ENCODE measurements at places on chromosomes 7 and 10.

DNA sequence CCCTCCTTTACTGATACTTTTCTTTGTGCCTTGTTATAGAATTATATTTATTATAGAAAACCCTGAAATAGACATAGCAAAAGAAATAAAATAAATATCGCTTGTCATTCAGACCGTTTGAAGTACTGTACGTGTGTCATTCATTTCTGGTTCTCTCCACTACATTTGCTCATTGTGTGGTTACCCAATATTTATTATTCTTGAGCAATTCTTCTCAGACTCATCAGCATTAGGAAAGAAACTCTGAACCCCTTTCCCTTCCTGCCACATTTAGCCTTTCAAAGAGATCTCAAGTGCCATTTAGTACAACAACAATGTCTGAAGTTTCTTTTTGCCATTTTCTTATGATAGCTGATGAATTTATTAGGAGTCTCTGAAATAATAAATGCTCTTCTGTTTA lies 154.1 kb downstream of the KIAA1217 start:
- no peak for DNase-seq

DNA sequence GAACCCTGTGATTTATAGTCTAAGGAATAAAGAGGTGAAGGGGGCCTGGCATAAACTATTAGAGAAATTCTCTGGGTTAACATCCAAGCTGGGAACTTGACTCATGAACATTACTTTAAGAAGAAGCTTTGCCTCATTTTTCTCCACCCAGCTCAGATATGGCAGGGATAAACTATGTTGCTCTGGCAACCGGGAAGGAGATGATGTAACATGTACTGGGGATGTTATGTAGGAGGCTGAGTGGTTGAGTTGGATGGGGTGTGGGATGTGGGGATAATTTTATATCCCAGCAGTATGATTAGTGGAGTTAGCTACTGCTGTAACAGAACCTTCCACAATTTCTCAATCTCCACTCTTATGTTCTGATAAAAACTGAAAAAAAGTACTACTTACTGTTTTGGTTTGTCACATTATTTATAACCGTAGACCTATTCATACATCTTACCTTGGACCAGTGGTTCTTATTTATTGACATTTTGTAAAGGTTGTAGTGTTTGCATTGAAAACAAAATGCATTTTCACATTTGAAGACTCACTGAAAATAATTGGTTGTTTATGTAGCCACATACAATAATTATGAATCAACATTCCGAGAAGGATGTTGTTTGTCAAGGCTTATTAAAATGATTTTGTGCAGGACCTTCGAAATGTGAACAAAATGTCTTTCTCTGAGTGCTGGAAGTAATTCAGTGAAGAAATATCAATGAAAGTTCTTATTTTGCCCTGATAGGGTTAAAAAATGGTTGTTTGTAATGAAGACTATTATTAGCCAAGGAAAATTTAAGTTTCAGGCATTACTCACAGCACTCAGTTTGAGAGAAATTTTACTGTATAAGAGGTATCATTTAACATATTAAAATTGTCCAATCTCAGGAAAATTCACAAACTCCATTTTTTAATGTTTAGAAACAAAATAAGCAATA lies 1.3 kb downstream of the OR2F2 start:
- DNase-seq, result no peak

DNA sequence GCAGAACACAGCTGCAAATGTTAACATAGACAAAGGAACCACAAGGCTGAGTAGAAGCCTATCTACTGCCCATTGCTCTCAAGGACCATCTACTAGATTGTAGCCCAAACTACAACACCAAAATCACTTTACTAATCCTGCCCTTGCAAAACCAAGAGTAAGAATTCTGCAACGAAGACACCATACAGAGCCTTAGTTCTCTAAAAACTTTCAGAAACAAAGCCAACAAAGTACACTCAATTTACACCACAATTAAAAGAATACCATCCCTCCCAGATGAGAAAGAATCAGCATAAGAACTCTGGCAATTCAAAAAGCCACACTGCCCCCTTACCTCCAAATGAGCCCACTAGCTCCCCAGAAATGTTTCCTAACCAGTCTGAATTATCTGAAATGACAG lies 294.3 kb downstream of the CTNNA3 start:
- no peak for DNase-seq

DNA sequence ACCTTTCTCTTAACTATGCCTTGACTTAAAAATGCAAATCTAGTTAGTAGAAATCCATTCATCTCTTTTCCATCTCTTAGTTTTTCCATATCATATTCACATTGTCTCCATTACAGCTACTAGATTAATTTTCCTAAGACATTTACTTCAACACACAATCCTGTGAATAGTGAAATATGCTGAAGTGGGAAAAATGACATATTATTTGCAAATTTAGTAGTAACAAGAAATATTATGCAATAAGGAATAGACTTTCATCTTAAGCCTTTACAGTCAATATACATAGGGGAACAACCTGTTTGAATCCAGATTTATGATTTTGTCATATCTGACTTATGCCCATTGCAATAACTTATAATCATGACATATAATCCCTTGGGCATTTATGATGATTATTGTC lies 277.0 kb upstream of the IMMP2L start:
- DNase-seq, result no peak
